Upper lobe of left lung (tissue), 6 donors: ENCODE measurements at places on chromosomes 1 and 21.

- DNase-seq: no peak
Measured at GRCh38 chr1:73674945-73675561, 522.9 kb downstream of the LRRIQ3 start.

DNA sequence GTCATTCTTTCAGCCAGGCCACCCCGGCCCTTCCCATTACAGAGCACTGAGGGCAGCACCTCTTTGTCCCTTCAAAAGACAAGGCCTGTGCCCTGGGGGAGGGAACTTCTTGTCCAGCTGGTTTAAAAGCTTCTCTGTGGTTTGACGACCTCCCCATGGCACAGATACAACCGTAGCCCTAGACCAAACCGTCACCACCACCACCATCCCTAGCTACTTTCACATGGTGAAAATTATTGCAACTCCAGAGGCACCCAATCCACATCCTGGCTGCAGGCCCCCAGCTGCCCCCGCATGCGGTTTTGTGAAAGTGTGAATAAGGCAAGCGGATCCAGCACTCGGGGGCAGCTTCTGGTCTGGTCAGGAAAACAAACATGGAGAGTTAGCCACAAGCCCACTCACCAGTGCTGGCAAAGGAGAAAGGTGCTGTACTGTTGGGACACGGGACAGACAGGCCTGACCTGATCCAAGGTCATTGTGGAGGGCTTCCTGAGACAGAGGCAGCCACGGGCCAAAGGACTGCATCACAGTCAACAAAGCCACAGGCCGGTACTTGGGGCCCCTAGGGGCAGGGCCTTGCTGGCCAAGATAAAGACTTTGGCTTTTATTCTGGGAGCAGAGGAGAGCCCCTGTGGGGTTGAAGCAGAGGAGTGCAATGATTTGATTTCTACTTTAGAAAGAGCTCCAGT is 31.2 kb downstream of the CDCA8 start:
- DNase-seq: no peak

GRCh38 chr1:46030876-46031660 is 101.4 kb downstream of the PIK3R3 start:
- peak; percentile 55 for DNase-seq

DNA sequence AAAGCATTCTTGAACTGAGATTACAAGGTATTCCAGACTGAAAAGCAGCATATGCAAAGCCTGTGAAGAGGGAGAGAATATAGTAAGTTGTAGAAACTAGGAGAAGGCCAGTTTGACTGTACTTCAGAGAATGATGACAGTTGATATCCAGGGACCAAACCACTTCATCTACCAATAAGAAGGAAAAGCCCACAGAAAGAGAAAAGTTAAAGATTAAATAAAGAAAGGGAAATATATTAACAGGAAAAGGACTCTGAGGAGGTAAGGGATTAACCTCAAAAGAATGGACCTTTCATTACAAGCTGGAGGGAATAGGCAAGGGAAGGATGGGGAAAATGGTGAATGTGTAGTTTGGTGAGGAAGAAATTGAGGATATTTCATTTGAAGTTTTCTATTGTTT is 180.2 kb upstream of the CACYBP start:
- no peak for DNase-seq

GRCh38 chr1:70146488-70146887 is 58.9 kb downstream of the LRRC40 start:
- no peak for DNase-seq

GRCh38 chr1:215650446-215651149 is 83.5 kb downstream of the KCTD3 start:
- DNase-seq: no peak

DNA sequence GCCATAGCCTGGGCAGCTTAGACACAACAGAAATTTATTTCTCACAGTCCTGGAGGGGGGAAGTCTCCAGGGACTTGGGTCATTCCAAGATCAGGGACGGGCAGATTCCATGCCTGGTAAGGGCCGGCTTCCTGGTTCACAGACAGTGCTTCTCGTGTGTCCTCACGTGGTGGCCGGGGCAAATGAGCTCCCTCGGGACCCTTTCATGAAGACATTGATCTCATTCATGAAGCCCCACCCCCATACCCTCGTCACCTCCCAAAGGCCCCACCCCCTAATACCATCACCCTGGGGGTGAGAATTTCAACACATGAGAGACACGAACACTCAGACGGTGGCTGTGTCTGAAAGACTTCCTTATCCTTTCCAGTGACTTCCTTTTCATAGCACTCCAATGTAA is 51.5 kb downstream of the ACOT7 start:
- DNase-seq: no peak

DNA sequence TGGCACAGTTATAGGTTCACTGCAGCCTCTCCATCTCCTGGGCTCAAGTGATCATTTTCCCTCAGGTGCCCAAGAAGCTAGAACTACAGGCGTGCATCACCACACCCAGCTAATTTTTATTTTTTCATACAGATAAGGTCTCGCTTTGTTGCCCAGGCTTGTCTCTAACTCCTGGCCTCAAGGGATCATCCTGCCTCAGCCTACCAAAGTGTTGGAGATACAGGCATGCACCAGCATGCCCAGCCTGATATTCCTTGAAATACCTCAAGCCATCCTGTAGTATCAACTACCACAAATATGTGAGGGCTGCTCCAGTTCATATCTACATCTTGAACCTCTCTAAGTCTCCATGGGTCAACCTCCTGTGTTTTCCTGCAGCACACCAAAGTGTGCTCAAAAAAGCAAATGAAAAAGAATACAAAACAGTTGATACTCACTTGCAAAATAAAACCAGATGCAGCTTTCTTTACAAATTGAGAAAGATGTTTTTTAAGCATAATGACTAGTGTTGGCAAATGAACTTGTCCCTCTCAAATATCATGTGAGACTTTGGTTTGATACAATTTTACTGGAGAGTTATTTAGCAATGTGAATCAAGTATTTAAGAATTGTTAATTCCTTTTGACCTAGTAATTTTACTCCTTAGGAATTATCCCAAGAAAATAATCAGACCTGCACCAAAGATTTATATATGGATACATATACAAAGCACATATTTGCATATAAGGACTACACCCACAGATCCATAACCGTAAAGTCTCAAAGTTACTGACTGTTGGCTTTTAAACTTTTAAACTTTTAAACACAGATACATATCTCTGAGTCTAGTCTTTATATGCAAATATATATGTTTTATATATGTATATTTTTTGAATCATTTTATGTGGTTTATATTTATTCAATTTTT is 197.7 kb downstream of the NRIP1 start:
- DNase-seq: no peak

DNA sequence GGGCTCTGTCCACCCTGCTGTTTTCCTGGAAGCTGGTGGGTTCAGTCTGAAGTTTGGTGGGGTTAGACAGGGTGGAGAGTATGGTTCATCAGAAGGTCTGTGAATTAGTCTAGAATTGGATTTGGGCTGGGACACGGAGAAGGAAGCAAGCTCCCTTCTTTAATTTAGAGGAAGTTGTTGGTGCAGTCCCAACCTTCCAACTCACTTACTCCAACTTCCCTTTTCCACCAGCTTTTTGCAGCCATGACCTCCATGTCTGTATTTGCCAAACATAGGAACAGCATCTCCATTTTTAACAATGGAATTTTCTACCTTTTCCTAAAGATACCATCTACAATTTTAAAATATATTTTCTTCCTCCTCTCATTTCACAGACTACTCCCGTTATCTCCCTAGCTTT is 28.5 kb upstream of the PRELP start:
- DNase-seq: no peak

DNA sequence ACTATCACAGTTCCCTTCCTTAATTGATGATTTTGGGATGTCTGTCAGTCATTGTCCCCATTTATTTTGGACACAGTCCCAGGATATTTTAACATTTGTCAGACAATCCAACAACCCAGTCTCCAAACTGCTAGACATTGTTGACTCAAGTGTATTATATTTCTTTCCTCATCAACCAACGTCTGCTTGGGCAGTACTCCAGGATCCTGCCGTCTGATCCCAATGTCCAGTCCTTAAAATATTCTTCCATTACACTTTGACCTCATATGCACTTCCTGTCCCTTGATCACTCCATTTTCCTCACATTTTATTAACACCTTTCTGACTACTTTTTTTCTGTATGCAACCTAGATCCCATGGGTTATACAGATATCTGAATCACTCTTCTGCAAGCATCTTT is 39.8 kb upstream of the KIAA0040 start:
- DNase-seq: no peak

DNA sequence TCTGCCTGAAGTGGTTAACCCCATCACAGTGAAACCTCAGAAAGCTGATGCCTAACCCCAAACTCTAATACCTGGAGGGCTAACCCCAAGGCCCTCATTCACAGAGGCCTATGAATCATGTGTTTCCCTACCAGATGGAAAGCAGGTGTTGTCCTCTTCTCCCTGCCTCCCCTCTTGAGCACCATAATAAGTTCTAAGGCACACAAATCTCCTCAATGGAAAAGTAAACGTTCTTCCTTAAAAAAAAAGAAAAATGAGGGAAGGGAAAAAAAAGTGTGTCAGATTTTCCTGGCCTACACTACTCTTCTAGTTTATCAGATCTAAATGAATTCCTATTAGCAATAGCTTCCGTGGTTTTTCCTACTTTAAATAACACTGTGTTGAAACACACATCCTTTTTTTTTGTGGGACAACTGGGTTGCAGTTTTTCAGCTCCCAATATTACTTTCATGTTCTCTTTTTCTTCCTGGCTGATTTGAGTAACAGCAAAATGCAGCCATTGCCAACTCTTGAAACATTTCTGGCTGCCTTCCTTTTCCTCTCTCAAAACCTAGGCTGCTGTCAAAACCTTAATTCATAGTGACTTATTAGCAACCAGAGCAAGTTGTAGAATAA is 43.2 kb downstream of the SLC44A3 start:
- DNase-seq: no peak

DNA sequence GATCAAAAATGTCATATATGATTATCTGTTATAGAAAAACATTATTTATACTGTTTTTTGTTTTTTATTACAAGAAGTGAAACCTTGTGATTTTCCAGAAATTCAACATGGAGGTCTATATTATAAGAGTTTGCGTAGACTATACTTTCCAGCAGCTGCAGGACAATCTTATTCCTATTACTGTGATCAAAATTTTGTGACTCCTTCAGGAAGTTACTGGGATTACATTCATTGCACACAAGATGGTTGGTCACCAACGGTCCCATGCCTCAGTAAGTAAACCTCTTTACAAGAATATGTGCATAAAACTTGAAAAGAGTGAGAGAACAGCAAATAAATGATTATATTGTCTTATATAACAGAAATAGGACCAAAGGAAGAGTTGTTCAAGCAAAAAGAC is 14.5 kb downstream of the CFHR4 start:
- DNase-seq: no peak

- peak; percentile 88 for DNase-seq
Measured at GRCh38 chr1:24914226-24915069, 15.6 kb downstream of the RUNX3 start.

DNA sequence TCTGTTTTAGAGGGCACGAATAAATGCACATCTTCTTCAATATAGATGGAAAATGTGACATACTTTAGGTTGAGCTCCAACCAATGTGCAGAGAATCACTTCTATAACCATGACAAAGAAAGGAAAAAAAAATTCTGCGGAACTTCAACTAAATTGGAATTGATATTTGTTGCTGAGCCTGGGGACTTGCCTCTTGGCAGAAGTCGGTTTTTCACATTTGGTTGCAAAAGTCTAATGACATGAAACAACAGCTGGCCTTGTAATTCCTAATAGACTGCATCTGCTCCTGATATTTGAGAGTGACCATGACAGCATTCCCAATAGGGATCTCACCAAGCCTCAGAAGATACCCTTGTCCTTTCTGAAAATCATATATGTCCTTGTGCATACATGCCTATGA is 112.8 kb downstream of the PRRX1 start:
- no peak for DNase-seq

DNA sequence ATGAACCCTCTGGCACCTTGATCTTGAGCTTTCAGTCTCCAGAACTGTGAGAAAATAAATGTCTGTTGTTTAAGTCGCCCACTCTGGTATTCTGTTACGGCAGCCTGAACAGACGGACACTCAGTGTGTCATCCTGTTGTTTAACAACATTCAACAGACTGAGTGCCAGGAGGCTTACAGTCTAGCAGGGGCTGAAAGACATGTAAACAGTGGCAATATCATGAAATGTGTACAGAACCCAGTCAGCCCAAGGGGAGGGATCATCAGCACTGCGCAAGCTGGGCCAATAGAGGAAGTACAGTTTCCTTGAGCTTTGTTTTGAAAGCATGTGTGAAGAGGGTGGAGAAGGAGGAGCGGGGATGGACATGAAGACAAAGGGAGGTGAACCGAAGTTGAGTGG is 13.6 kb downstream of the DIP2A start:
- DNase-seq: no peak

DNA sequence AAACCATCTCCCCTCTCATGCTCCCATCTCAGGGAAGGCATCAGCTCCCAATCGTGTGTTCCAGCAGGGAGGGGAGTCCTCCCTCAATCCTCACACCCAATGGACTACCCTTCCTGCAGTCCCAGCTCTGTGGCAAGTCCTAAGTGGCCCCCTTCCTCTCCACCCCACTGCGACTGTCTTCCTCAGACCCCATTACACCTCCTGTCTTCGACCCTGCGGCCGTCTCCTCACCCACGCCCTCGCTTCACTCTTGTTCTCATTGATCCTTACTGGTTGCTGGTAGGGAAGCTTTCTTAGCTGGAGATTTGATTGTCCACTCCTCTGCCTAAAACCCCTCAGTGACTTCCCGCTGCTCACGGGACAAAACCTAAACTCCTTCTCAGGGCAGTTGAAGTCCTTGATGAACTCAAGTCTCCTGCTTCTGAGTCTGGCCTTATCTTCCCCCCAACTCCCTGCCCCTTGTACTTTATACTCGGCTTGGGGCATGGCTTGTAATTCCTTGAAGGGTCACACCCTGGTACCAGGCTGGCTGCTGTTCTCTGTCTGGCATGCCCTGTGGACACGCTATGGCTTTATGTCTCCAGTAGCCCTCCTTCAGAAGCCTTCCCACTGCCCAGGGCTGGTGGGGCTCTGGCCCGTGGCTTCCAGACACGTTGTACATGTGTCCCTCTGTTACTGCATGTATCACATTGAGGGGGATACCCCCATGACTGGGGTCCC is 2.3 kb upstream of the EPS8L3 start:
- no peak for DNase-seq

DNA sequence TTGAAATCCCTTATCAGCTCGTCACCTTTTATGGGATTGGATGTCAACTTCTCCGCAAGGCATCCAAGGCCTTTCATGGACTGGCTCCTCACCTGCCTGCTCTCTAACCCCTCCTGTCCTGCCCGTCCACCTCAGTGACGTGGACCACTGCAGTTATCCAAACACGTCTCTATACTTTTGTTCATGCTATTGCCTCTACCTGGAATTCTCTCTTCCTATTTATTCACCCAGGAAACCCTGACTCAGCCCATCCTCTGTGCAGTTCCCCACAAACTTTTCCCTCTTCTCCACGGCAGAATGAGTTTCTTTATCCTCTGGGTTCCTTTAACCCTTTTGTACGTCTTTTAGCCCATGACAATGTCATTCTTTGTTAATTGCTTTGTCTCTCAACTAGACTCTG is 5.1 kb upstream of the UTP25 start:
- DNase-seq: no peak
